RWPE1 (cell line): ENCODE measurements at places on chromosomes 6 and 20.

- no peak for DNase-seq
Observed at GRCh38 chr20:38355161-38356012, 9.1 kb downstream of the LBP start.

DNA sequence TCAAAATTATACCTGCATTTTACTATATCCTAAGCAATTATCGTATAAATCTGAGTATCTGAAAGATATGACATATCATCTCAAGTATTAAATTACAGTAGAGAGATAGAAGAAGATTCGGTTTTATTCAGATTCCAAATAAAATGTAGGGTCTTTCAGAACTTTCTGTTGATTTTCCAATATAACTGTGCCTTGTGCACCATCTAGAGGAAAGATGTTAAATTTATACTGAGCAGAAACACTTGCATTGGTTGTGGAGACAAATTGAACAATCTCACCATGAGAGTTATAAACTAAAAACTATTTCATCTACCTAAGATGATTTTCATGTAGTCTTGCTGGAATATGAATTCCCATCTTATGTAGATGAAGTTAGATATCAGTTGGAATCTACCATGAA, 26.8 kb upstream of the HSF2 start:
- no peak for DNase-seq

DNA sequence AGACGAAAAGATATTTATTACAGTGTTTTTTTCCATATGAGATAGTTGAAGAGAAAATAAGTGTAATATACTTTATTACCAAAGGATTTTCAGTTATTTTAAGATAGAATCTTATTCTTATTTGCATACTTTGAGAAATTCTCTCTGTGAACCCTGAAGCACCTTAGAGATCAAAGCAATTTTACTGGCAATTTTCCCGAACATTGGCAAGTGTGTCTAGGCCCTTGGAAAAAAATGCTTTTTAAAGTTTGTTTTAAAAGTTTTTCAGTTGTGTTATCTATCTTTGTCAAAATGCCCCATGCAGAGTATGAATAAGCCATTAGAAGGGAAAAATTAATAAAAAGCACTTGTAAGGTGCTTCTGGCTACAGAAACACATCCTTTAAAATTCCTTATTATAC, 276.8 kb upstream of the HSF2 start:
- no peak for DNase-seq

- no peak for DNase-seq
Observed at GRCh38 chr6:160439751-160440150, 91.6 kb downstream of the SLC22A3 start.

DNA sequence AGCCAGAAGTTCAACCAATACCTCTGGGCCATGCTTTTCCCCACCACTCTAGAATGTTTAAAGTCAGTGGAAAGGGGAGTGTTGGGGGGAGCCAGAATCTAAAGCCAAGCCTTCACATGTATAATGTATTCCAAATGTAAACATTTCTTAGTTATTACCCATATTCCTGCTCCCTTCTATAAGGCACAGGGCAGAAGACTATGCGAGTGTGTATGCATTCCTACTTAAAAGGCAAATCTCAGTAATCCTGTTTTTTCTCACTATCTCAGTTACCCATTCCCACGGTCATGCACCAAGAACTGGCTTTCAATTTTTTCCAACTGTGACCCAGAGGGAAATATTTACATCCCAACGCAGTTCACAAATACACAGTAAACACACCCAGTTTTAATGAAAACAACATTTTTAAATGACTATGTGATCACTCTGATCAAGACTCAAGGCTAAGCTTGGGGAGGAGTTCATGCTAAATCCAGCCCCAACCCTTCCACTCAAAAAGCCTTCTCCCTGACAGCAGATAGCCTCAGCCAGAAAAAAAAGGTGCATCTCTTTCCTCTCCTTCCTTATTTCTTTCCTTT, 57.5 kb downstream of the EPB41L2 start:
- DNase-seq, result no peak

DNA sequence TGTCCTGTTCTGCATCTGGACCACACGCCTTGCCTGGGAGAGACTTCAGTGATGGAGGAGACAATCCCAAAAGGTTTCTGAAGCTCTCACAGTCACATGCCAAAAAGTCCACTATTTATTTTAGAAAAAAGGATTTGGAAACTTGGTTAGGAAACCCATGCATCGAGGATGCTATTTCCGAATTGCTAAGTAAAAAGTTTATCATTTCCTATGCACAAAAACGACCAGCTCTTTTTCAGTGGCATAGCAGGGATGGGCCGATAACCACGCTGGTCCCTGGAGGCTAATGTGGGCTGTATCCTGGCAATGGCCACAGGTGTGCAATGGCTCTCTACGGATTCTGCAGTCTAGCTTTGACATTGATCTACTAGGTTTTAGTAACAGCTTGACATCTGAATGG, 33.9 kb downstream of the RAMACL start:
- DNase-seq, result no peak

GRCh38 chr6:104653781-104654180, 205.9 kb downstream of the HACE1 start:
- DNase-seq, result no peak

DNA sequence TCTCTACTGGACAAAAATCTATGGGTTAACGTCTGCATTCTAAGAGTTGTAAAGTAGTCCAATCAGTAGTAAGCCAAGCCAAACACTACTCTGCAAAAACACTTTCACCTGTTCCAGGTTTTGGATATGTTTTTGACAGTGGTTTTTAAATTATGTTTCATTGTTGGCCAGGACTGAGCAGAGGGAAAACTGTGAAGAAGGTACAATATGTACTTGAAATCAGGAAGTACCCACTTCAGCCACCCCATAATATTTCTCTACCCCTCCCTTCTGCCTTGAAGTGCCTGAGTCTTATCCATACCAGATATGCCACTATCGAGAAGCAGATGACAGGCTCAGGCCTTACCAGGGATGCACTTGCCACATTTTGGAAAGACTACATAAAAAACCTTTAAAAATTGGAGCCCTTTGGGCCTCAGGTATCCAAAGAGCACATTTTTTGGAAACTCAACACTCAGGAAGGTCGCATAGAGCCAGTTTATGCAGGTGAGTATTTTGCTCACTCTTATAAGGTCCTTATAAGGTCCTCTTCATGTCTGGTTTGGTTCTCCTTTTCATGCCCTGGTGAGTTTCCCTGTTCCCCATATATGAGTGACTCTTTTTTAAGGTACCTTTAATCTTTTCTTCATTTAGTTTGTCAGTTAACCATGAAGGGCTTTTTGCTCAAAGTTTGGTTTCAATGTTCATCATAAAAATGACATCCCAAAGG, 859.3 kb upstream of the FLRT3 start:
- DNase-seq, result no peak

DNA sequence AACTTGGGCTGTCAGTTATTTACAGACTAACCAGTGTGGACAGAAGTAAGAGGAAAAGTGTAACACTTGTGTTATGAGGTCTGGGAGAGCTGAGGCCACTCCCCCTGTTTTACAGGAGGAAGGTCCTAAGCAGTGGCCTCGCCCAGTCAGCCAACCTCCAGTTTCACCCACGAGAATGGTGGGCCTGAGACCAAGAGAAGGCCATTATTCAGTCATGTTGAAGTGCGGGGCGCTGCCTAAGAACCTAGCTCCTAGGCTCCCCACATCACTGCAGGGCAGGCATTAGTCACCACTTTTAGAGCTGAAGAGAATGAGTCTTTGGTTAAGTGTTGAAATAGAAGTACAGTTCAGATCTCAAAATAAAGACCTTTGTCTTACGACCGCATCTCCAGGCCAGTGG, 27.9 kb downstream of the CDYL start:
- peak; percentile 68 for DNase-seq

- no peak for DNase-seq
Observed at GRCh38 chr6:34247481-34248197, 1.2 kb downstream of the SMIM29 start.

GRCh38 chr6:29678114-29678513, 2.8 kb downstream of the ZFP57 start:
- peak; percentile 80 for DNase-seq

GRCh38 chr6:14306151-14306906, 188.8 kb downstream of the CD83 start:
- no peak for DNase-seq

DNA sequence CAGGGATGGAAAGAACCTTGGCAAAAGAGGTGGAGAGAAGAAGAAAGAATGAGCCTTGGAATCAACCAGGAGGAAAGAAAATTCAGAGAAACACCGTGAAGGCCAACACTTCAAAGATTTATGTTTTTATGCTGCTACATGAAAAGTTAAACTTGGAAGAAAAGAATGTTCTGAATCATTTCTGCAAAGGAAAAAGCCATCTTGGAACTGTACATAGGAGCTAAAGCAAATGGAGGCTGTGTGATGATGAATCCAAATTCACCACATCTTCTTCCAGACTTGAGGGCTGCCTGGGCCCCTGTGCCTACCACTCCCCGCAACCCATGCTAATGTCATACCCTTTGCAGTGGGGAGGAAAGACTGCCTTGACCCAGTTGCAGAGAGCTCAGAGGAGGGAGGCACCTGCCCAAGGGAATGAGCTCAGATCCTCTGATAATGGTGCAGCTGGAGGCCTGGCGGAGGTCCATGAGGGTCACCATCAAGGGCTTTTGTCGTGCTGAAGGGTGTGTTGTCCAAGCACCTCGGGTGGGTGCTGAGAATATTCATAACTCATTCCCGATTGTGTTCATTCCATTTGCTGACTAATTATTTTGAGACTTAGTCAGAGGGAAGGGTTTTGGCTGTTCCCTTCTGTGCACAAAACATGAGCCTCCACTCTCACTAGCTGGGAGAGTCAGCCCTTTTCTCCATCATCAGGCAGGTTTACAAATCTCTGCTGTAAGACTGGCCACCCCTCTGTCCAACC, 245.8 kb upstream of the JAG1 start:
- DNase-seq, result peak; percentile 73

DNA sequence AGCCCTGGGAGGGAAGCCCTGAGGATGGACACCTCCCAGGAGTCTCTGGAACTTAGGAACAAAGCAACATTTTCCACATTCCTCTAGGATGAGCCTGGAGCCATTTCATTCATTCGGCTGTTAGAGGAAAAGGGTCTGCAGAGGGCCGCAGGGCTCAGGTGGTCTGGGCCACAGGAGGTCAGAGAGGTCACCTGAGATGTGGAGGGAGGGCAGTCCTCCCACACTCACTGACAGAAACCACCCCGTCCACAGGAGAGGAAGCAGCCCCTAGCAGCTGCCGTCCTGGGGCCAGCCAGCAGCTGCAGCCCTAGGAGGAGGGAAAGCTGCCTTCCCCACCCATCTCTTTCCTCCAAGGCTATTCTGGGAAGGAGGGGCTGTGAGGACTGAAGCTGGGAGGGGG, 207.0 kb downstream of the CDC5L start:
- no peak for DNase-seq

DNA sequence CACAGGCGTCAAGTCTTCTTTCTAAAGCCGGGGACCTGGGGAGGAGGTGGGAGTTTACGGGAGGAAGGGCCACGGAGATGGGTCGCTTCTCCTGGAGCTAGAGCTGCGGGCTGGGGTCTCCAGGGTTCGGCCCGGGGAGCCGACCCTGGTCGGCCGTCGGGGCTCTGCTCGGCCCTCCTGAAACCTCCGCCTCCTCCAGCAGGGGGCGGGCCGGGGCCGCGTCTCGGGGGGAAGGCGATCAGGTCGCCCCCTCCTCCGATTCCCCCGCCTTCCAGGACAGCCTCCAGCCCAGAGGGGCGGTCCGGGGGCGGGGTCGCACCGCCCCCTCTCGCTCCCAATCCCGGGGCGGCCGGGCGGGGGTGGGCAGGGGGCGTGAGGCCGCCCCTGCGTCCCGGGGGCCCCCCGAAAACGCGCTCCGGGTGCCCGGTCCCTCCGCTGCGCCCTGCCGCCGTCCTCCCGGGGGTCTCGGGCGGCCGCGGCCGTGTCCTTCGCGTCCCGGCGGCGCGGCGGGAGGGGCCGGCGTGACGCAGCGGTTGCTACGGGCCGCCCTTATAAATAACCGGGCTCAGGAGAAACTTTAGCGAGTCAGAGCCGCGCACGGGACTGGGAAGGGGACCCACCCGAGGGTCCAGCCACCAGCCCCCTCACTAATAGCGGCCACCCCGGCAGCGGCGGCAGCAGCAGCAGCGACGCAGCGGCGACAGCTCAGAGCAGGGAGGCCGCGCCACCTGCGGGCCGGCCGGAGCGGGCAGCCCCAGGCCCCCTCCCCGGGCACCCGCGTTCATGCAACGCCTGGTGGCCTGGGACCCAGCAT, at the start of gene CEBPB:
CEBPB (plus strand) TSS at position 580 of the 814 bp plus-strand sequence; CDS start at position 784, 204 bp downstream.
- DNase-seq, result peak; percentile 98

GRCh38 chr20:12947691-12948090, 61.1 kb upstream of the SPTLC3 start:
- no peak for DNase-seq

DNA sequence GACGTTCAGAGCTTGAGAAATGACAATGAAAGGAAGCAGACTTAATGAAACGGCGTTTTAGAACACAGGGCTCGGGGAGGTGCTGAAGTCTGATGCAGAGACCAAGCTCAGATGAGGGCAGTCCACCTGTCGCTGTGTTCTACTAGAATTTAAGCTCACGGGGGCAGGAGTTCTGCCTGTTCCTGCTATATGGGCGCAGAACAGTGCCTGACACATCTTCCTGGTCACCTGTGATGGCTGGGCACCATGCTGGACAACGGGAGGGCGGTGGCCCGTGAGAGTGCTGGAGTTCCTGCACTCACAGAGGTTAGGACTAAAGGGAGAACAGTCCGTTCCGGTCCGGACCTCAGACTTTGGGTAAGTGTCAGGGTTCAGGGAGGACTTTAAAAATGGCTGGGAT, 130.6 kb downstream of the ERMARD start:
- no peak for DNase-seq

- DNase-seq, result no peak
Observed at GRCh38 chr6:124546601-124547000, 415.6 kb upstream of the RNF217 start.

DNA sequence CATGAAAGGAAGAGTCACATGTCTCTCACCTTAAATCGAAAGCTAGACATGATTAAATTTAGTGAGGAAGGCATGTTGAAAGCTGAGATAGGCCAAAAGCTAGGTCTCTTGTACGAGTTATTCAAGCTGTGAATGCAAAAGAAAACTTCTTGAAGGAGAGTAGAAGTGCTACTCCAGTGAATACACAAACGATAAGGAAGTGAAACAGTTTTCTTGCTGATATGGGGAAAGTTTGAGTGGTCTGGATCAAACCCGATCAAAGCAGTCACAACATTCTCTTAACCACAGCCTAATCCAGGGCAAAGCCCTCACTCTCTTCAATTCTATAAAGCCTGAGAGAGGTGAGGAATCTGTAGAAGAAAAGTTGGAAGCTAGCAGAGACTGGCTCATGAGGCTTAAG, 1.9 kb upstream of the TPD52L1 start:
- DNase-seq, result no peak

- DNase-seq, result peak; percentile 80
Observed at GRCh38 chr20:48052475-48052835, 267.2 kb upstream of the SULF2 start.

DNA sequence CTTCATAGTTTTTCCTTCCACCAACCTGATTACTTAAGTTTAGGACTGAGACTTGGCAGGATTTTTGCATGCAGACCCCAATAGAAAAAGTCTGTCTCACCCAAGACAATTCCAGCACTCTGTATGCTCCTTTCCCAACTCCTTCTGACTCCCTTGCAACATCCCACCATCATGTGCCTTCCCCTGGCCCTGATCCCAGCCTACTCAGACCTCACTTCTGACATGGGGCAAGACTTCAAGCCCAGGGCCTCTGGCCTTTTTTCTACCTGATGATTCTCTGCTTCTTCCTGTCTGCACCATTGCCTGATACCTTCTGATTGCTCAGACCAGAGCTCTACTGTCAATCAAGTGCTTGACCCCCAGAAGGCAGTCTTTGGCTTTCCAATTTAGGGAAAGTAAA, 96.6 kb downstream of the HAO1 start:
- no peak for DNase-seq

GRCh38 chr6:167501831-167502385, 177.0 kb downstream of the TTLL2 start:
- no peak for DNase-seq
